ENCODE measurements at places on chromosomes 2 and 18. TPM values are rescaled to one million over a fixed set of nuclear protein-coding genes. Genes with fewer than 3 reads are reported as not detected.

GRCh38 chr2:95346231-95346737 is 49.1 kb downstream of the KCNIP3 start:
- peak; percentile 45 for DNase-seq

DNA sequence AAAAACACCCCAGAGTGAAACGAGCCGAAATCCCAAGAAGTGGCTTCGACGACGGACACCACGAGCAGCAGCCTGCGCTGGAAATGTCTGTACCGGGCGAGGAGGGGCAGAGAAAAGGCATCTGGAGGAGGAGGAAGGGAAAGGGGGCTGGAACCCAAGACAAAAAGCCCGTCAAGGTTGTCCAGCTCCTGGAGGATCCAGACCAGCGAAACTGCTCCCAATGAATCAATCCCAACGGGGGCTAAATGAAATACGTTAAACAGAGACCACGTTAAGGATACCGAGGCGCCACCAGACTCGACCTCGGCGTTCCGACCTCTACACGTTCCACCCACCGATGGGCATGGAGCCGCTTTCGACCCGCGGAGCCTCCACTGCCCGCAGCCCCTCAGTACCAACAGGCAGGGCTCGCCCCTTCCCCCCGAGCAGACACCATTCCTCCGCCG is 400 bp downstream of the CCDC88A start:
- peak; percentile 37 for DNase-seq

DNA sequence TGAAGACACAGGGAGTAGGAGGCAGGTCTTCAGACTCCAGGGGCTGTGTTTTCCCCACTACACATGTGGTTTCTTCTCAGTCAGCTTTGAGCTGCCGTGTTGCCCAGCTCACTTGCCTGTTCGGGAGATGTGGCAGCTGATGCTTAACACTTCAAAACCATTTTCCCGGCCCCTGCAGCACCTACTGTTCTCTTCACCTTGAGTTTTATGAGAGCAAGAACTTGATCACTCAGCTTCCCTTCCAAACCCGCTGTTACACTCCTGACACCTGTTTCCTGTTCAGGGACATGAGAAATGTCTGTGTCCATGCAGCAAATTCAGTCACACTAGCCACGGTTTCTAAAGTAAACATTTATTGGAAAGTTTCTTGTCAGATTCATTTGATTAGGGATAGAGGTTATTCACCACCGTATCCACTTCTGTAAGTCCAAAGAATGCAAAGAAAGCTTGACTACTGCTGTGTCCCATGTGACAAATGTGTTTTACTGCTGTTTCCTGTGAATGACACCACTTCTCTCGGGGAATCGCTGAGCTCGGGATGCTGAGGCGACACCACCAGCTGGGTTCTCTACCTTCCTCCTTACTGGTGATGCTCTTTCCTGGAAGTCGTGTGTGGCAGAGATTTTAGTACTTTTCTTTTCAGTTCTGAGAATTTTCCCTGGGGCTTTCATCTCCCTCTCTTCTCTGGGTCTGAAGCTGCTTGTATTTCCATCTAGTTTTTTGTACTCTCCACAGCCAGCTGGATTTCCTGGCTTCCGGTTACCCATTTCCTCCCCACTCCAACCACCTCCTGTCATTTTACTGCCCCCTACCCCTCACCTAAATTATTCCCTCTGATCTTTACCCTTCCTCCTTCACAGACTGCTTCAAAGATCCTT is 91.7 kb downstream of the KLF7 start:
- DNase-seq = no peak

GRCh38 chr2:37776487-37776886 is 105.0 kb upstream of the CDC42EP3 start:
- DNase-seq = peak; percentile 84

DLX2 gene
- 0.72 TPM for total RNA-seq

ARHGEF4 gene
- total RNA-seq = 5.2 TPM

CAPN13 gene
- not detected for total RNA-seq

DNA sequence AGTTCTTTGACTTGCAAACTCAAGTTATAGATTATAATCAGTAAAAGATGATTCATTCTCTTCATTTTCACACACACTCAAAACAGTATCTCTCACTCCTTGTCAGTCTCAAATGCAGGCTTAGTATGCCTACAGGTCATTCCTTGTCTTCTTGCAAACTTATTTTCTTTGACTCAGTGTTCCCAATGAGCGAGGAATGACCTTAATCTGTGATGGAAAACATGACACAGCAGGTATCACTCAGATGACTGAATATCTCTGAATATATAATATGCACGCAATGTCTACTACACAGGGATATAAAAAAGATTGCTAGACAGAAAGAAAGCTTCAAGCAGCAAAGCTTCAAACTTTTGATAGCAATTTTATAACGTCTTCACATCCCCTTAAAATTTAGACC is 127.8 kb upstream of the RGPD4 start:
- DNase-seq = no peak

DNA sequence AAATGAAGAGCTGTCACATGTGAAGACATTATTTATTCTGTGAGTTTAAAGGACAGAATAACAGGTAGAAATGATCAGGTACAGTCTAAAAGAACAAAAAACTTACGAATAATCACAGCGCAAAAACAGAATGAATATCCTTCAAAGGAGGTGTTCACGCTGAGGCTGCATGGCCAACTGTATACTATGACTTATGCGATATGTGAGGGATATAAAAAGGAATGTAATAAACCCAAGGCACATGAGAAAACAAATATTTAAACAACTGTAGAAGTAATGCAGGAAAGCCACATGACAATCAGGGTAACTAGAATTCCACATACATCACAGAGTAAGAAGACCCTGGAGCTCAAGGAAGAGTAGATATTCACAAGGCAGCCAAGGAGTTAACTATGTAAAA is 81.3 kb downstream of the RTTN start:
- DNase-seq = no peak

DNA sequence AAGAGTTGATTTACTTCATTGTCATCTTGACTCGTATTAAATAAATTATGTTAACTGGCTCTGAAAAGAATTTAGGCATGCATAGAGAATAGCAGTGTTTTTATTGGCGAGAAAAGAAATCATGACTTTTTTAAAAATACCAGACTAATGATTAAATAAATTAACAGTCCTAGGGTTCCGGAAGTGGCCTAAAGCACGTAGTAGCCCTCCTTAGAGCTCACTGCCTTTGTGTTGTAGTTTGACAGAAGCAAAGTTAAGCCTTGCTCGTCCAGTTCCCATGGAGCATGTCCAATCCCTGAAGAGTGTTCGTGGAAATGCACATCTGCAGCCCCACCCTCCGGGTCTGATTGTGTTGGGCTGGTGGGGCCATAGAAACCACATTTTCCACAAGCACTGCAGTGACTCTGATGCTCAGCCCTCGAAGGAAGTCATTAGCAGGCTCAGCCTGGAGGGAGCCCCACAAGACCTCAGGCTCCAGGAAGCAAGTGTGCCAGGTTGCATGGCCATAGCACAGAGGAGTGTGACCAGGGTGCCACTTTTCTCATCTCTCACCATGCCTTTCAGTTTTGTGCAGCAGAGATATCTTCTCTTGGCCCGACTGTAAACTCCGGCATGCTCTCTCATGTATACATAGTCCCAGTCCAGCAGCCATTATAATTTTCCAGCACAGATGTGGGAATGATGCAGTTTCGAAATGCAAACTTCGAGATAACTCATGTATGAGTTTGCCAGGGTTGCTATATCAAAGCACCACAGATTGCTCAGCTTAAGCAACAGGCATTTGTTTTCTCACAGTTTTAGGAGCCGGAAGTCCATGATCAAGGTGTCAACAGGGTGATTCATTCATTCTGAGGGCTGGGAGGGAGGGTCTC is 188.6 kb upstream of the SH3BP4 start:
- DNase-seq = peak; percentile 86

MARCO gene
- not detected for total RNA-seq

ZNF396 gene
- total RNA-seq = 2.0 TPM

DNA sequence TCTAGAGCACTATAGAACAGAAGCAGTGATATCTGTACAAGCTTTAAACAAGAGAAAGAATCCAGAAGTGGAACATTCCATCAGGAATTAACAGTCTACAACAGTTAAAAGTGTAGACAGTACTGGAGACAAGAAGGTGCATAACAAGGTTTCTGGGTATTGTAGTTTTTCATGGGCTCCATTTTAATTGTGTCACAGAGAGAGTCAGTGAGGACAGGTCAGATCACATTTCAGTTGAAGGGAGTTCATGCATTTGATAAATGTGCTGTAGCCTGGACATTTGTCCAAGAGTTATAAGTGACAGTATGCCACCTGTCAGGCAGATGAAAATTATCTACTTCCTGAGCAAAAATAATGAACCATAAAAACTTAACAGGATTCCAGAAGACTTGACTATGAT is 328.6 kb downstream of the CNTNAP5 start:
- DNase-seq = no peak

DNA sequence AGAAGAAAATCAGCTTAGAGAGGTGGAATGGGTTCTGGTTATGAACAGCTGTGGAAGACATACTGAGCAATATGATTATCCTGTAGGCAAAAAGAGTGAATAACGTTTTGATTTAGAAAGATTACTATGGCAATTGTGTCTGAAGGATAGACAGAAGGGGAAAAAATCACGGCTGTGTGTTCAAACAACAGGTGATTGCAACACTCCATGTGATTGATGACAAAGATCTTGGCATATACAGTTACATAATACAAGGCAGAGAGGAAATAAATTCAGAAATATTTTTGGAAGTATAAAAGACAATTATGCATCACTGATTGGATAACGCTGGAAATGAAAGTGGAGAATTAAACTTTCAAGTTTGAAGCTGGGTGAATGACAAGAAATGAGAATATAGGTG is 58.5 kb upstream of the KCNJ3 start:
- DNase-seq = no peak

TMEM198 gene
- total RNA-seq = 1.1 TPM

DNA sequence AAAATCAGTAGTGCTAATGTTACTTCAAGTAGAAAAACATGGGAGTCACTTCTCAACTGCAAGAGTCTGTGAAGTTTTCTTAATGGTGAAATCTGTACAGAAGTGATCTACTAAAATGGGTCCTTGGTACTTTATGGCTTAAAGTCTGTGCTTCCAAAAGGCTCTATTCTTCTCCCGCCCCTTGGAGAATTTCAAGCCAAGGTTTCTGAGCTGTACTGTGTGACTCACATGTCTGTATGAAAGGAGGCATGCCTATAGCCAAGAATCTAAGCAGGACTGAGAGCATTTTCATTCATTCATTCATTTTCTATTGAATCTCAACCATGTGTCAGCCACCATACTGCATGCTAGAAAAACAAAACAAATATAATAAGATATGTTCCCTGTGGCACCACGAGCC is 19.8 kb upstream of the DDX18 start:
- peak; percentile 40 for DNase-seq

DNA sequence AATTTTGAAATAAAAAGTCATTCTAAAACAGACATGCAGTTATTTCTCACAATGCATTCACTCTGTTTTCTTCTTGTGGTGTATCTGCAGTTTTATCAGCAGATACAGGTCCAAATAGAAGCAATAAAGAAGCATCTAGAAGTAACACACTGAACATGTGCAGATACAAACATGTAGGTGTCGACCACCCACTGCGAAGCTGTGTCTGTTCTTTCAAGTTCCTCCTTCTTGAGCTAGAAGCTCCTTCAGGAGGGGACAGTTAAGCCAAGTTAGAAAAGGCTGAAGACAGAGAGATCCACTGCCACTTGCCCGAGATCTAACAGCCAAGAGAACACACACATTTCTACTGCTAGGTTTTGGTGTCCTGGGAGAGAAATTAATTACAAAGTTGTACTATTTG is 30.1 kb downstream of the WDFY1 start:
- no peak for DNase-seq

- peak; percentile 44 for DNase-seq
Observed at GRCh38 chr18:68316636-68317035, 398.3 kb downstream of the TMX3 start.

DNA sequence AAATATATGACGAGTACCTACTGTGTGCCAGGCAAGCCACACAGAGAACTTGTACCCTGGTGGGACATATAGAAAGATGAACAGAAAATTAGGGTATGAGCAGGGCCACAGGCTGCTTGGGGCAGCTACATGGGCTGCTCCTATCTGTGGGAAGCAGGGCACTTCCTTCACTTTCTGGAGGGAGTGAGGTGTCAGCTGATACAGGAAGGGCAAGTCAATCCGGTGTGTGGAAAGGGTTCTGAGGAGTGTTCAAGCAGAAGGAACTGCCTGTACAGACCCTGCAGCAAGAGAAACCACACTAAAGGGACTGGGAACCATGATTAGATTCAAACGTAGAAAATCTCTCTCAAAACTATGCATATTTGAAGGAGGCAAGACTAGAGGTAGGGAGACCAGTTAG is 58.6 kb upstream of the BCL11A start:
- no peak for DNase-seq

CCDC195 gene
- total RNA-seq = not detected

DNA sequence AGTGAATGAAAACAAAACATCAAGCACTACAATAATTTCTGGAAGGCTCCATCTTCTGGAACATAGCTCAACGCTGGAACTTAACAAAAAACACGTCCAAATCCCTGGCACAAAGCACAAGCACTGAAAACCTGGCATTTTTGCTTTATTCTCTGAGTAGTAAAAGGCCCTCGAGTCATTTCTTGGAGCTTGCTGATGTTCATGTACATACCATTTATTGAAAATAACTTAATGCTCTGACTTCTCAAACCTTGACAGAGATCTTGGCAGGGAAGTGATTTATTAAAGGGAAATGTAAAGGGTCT is 76.5 kb upstream of the STK17B start:
- peak; percentile 78 for DNase-seq

- peak; percentile 91 for DNase-seq
Observed at GRCh38 chr2:150188177-150188576, 299.3 kb downstream of the RND3 start.

DNA sequence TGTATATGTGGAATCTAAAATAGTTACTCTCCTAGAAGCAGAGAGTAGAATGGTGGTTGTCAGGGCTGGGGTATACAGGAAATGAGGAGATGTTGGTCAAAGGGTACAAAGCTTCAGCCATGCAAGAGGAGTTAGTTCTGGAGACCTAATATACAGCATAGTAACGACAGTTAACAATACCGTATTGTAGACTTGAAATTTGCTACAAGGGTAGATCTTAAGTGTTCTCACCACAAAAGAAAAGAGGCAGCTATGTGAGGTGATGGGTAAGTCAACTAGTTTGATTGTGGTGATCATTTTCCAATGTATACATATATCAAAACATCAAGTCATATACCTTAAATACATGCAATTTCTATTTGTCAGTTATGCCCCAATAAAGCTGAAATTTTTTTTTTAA is 98.2 kb upstream of the CYP1B1 start:
- no peak for DNase-seq

DNA sequence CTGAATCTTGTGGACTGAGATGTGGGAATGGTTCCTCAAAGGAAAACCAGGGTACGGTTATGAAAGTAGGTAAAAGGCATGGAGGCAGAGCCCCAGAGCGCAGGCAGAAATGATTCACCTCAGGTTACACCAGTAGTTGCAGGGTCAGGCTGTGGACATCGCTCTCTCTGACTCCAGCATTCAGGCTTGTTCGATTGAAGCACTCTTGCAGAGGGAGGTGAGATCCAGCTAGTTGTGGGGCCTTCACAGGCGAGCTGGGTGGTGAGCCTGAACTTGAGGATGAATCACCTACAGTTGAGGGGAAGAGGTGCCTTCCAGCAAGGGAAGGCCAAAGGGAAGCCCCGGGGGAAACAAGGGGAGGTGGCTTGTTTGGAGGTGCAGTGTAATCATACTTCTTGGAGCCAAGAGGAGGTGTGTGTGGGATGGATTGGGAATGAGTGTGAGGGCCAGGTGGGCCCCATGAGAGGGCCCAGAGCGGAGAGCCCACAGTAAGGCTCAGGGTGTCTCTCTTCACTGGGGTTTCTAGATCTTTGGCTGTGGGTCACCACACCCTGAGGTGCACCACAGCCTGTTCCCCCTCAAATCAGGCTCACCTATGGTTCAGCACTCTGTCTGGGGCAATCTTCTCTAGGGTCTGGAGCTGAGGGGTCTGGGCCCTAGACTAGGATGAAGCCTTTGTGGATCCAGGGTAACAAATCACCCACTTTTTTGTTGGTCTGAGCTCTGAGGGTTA is 48.5 kb upstream of the MCFD2 start:
- no peak for DNase-seq
